ENCODE measurements at places on chromosomes 12 and 14.

- DNase-seq, result no peak
These were observed 222.5 kb upstream of the GRIP1 start for GRCh38 chr12:66901138-66901932.

DNA sequence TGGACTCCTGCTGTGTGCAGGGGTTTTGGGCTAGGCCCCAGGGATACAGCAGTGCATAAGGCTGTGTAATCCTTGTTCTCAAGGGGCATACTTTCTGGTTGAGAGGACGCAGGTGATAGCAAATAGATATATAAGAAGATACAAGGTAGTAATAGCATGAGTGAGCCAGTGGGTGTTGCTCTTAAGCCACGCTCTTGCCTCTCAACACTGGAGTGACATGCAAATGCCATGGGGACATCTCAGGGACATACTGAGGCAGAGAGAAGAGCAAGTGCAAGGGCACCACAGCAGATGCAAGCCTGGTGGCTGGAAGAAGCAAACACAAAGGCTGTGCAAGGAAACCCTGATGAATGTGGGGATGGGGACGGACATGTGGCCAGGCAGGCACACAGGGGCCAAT lies 223.3 kb downstream of the CHST11 start:
- no peak for DNase-seq

DNA sequence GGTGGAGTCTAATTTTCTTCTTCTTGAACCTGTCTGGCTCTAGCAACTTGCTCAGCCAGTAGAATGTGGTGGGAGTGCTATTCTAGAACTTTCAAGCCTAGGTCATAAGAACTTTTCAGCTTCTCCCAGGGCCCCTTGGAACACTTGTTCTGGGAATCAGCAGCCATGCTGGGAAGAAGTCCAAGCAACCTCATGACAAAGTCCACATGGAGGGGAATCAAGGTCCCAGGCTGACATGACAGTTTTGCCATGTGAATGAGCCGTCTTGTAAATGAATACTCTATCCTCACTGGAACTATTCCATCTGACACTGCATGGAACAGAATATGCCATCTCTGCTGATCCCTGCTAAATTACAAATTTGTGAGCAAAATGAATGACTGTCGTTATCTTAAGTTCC lies 214.2 kb upstream of the TBX3 start:
- no peak for DNase-seq

DNA sequence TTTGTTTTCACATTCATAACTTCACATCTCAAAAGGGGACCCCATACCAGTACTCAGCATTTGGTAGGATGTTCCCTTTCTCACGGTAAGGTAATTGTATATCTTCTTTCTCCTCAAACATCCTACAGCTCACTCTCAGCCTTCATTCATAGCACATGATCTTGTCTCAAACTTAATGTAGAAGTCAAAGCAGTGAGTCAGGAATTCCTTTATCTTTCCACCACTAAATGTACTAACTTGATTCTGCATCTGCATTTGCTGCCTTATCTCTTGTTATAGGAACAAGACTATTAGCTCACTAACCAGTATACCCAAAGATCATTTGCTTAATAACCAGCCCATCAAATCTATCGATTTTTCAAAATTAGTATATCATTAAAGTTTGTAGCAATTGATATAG lies 22.9 kb downstream of the CPSF2 start:
- DNase-seq, result no peak

- DNase-seq, result no peak
These were observed 8.2 kb upstream of the FOXG1 start for GRCh38 chr14:28758253-28758884.

DNA sequence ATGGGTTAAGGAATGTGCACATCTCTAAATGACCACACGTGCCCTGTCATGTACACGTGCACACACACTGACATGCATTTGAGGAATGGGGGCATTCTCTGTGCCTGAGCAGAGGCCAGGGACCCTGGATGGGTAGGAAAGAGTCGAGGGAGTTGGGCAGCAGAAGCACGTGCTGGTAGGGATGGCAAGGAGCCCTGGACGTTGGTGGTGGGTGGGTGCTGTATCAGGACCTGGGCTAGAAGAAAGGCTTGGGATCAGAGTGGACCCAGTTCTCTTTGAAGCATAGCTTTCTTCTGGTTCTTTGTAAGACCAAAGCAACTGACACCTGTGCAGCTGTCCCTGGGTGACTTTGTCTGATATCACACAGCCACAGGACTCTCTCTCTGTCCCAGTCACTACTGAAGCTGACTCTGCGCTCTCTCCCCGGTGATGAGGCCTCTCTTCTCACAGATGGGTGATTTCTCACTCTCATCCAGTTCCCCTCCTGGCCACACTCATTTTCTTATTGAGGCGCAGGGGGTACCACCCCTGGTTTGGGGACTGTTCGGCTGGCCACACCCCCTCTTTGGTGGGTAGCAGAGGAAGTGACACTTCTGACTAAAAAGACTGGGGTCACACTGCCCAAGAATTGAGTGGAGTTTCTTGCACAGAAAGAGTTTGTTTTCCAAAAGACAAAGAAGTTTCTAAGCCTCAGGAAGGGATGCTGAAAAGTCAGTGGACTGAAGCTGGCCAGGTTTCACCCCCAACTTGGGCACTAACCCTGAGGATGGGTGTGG lies 171.7 kb upstream of the RTL1 start:
- DNase-seq, result no peak

DNA sequence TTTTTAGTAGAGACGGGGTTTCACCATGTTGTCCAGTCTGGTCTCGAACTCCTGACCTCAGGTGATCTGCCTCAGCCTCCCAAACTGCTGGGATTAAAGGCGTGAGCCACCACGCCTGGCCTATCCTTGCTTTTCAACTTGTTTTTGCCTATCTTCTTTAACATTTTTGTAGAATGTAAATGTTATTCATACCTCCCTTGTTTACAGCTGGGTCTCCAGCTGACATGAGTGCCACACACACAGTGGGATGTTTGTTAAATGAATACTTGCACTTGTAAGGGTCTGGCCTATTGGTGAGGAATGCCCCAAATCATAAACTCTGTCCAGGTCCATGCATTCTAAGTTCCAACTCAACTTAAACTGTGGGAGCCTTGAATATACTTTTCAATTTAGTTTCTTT lies 176.3 kb downstream of the ANO4 start:
- DNase-seq, result no peak

- DNase-seq, result no peak
These were observed 85.8 kb downstream of the SLC25A47 start for GRCh38 chr14:100409003-100409360.

Data from adrenal gland (tissue), 19 donors.